Motor neuron (in vitro differentiated cells): ENCODE measurements at places on chromosomes 6 and 20. TPM values are rescaled to one million over a fixed set of nuclear protein-coding genes. Genes with fewer than 3 reads are reported as not detected.

The PTCHD4 gene
- 11.6 and 15.5 TPM in 2 replicates for total RNA-seq

The KCNK15 gene
- 0.45 and 0.50 TPM in 2 replicates for total RNA-seq

The NTSR1 gene
- 0.23 and 0.52 TPM in 2 replicates for total RNA-seq

GRCh38 chr6:117270055-117270842, 4.9 kb downstream of the VGLL2 start:
- peak; percentile 67 for ATAC-seq

DNA sequence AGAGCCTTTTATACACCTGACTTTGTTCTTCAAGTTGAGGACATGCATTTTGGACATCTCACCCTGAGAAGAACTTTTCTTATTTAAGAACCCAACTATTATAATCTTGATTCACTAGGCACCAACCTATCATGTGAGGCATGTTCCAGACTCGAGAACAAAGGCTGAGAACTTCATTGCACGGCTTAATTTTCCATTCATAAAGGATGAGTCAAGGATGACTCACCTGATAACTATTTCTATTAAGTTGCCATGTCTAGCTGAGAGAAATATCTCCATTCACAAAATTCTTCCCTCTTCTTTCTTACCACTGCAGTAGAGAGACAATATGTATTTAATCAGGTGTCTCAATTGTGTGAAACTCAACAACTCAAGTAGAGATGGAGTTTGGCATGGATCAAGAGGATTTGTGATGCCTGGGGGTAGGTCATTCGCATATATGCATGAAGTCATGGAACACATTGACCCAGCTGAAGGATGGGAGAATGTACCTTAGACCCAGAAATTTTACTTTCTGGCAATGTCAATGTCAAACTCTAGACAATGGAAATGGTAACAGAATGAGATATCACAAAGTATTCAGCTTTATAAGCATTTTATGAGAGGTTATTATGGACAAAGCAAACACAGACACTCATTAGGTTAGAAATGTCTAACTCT, 208.7 kb upstream of the PRND start:
- peak; percentile 48 for ATAC-seq

- no peak for ATAC-seq
Measured at GRCh38 chr20:19977373-19977770, 39.8 kb upstream of the NAA20 start.

GRCh38 chr6:101762851-101763250, 369.3 kb downstream of the GRIK2 start:
- no peak for ATAC-seq

DNA sequence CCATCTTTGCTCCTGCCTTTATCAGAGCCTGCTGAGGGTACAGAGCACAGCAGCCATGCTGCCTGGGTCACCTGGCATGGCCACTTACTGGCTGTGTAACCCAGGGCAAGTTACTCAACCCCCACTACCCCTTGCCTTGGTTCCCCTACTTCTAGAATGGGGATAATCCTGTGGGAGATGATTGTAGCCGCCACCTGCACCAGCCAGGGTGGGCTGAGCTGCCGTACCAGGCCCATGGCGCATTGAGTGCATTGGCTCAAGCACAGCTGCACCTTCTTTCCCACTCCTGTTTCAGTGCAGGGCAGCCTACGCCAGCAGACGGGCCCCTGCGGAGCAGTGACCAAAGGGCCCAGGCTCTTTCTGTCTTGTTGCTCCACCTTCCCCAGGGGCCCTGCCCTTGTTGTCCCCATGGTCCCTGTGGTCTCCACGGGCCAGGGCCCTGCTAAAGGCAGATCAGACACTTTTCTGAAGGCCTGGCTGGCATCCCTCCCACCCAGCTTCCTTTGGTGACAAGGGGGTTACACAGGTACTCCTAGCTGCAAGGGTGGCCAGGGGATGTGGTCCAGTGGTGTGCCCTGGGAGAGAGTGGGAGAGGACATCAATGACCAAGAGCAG, 159.4 kb upstream of the MLN start:
- ATAC-seq = no peak

DNA sequence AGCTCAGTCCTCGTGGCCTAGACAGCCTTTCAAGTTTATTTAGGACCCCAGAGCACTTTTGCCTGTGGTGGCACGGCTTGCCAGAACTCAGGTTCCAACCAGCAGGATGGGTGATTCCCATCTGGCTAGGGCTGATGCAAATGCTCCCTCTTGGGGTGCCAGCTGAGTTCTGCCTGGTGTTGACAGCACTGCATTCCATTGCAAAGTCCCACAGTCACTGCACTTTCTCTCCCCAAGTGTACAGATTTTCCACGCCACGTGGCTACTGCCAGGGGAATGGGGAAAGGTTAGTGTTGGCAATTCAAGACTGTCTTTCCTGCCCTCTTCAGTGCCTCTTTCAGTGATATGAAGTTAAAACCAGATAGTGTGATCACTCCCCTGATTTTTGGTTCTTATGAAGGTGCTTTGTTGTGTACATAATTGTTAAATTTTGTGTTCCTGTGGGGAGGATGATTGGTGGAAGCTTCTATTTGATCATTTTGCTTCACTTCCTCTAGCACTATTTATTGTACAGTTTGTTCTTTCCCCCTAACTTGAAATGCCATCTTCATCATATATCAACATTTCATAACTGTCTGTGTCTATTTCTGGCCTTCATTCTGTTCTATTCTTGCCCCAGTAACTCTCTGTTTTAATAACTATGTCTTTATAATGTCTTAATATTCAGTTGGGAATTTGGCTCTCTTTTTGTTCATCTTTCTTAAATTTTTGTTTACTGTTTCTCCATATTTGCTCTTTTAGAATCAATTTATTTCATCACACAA, 86.2 kb downstream of the CFAP61 start:
- ATAC-seq = no peak

- ATAC-seq = peak; percentile 37
Measured at GRCh38 chr6:155523821-155524651, 68.4 kb upstream of the NOX3 start.

DNA sequence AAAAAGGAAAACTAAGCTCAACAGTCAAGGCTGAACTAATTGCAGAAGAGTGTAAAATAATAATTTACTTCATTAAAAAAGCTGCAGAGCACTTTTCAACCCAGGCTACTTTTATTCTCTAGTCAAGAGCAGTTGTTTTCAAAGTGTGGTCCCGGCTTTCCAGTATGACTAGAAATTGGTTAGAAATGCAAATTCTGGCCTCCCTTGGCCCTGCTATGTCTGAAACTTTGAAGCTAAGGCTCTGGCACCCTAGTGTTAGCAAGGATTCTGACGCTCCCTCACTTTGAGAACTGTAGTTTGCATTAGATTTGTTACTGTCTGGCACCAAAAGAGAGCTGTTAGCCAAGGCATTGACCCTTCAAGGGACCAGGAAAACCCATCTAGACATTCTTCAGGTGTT, 9.5 kb upstream of the NXT1 start:
- no peak for ATAC-seq

DNA sequence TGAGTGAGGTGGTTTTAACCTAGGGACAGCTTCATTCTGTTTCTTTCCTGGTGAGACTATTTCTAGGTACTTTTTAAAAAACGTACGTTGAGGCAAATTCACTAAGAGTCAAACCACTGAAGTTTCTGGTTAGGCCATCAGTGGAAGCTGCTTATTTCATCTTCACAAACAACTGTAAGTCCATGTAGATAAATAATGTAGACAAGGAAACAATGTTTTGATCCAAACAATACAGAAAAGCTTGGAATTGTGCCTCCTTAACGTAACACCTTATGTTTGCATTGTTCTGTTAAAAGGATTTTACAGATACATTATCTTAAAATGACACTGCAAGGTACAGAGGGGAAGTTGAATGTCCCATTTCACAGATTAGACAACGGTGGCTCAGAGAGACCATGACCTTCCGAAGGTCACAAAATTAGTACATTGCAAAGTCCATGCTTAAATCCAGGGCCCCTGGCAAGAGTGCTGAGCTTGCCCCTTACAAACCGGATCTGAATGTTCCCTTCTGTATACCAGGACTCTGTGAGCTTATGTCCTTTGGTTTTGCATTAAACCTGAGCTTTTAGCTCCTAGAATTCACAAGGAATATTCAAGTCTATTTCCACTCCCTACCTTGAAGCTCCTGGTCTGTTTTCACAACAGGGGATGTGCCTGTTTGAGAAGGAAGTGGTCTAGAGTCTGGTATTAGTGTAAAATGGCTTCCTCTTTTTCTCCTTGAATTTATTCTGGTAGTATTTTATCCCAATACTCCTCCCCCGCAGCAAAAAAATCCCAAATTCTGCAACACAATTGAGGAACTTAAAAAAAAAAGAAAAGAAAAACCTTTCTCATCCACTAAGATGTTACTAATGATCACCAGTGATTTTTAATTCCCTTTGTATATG, 28.9 kb upstream of the ZNF217 start:
- ATAC-seq = no peak

DNA sequence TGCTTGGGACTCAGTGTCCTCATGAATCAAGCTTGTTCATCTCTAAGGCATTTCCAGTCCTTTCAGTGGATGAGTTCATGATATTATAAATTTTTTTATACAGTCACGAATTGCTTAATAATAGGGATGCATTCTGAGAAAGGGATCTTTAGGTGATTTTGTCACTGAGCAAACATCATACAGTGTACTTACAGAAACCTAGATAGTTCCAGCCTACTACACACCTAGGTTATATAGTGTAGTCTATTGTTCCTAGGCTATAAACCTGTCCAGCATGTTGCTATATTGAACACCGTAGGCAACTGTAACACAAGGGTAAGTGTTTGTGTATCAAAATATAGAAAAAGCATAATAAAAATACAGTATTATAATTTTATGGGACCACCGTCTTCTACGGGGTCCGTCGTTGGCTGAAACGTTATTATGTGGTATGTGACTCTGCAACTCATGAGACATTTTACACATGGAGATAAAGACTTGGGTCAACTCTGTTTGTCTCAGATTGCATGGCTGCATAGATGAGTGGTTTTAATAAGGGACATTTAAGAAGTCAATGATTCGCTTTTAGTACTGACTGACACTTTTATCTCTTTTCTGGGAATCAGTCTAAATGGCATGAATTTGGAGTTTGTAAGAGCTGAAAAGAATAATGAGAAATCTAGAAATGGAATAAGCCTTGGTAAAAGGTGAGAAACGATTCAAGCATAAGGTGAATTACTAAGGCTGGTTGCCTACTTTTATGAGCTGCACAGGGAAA, 33.2 kb downstream of the CLIC5 start:
- no peak for ATAC-seq

GRCh38 chr6:37757381-37757780, 59.7 kb upstream of the MDGA1 start:
- no peak for ATAC-seq

- ATAC-seq = no peak
Measured at GRCh38 chr6:128346569-128346968, 173.8 kb downstream of the PTPRK start.

DNA sequence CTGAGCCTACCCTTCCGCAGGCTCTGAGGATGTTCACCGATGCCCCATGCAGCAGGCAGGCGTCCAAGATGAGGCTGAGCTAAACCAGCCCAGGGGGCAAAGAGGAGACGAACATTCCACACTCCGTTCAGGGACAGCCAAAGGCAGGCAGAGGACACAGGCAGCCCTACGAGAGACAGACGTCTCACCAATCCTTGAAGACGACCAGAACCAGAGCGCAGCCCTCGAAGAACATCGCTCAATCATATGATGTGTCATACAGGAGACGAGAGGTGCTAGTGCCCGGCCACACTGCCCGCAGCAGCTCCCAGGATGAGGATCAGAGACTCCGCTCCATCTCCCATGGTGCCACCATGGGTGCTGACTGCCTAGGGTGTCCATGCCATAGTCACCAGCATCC, 35.6 kb upstream of the TMEM181 start:
- ATAC-seq = no peak

DNA sequence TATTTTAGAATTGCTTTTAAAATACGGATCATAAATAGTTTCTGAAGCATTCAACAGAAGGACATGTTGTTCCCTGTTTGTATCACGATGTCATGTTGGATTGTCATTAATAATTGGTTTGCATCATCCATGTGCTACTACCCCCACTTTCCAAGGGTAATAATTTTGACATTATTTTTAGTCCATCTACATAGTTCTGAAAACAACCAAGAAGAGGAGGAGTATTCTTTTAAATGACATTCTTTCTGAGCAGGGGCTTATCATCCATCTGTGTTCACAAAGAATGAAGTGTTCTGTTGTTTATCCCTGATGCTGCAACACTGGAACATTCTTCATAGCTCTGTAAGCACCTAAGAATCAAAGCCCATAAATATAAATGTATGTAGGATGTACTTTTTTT, 151.0 kb upstream of the CITED2 start:
- no peak for ATAC-seq

DNA sequence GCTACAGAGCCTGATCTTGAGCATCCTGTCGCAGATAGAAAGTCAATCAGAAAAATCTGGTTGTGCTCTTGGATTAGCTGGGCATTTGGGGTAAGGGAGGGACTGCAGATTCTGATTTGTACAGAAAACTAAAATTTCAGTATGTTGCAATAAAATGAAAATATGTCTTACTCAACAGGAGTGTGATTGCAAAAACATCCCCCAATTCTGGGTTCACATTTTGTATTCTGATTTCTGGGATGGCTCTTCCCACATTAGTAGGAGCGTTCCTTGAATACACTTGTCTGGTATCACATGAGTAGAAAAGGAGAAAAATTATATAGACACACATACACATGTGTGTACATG, 40.5 kb downstream of the PANK2 start:
- no peak for ATAC-seq

- no peak for ATAC-seq
Measured at GRCh38 chr6:72792692-72793091, 170.8 kb downstream of the KCNQ5 start.

GRCh38 chr6:43849844-43850243, 79.8 kb downstream of the VEGFA start:
- no peak for ATAC-seq

- peak; percentile 53 for ATAC-seq
Measured at GRCh38 chr6:156977527-156978291, 200.5 kb downstream of the ARID1B start.

GRCh38 chr20:15642109-15642508, 931.1 kb downstream of the KIF16B start:
- no peak for ATAC-seq

GRCh38 chr6:106913676-106914280, 60.8 kb downstream of the CD24 start:
- ATAC-seq = no peak

DNA sequence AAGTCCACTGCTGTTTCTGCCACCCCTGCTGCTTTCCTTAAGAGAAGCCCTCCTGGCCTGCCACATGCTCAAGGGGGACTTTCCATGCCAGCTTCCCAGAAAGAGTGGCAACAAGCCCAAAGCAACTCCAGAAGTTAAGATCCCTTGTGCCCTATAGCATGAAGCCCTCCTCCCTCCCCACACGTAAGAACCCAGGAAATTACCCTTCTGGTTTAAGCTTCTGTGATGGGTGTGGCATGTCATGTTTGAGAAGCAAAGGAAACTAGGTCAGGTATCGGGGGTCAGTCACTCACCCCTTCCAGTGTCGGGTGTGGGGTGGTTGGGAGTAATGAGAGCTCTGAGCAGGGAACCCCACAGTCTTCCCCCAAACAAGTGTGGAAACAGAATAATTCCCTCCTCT, 196.1 kb downstream of the LRFN2 start:
- ATAC-seq = no peak
